ENCODE measurements at places on chromosomes 16 and 17.

DNA sequence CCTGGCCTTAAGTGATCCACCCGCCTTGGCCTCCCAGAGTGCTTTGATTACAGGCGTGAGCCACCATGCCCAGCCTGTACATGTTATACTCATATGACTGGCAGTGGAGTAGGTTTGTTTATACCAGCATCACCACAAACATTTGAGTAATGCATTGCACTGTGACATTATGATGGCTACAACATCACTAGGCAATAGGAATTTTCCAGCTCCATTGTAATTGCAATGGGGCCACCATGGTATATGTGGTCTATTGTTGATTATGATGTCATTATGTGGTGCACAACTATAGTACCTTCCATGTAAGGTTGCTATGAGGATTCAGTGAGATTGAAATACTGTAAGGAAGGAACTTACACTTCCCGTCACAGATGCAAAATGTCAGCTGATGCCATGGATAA lies 168.9 kb downstream of the COPRS start:
- DNase-seq = no peak

DNA sequence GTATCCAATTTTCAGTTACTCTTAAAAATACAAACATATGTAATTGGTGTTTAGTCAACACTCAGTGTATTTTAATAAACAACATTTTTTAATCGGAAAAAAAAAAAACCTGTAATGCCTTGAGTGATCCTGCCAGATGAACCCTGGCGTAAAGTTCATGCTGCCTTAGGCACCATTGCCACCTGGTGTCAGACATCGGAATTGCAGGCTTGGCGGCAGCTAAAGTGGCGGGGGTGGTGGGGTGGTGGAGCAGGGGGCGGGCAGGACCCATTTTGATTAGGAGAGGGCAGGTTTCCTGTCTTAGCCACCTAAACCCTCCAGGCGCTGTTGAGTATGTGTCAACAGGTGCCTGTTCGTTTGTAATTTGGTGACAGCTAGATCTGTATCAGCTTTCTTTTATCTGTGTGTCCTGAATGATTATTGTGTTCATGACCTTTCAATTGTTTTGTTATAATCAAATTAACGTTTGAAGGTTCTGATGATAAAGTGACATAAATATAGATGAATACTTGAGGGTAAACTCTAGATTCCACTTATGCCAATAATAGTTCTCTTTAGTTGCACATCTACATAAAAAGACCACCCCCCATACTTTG lies 588.7 kb downstream of the CDH13 start:
- no peak for DNase-seq

GRCh38 chr17:75061618-75062017 lies 14.6 kb downstream of the KCTD2 start:
- no peak for DNase-seq

GRCh38 chr16:46730801-46731690 lies 17.1 kb downstream of the MYLK3 start:
- no peak for DNase-seq

- DNase-seq = no peak
Observed at GRCh38 chr16:5072334-5073278, 963 bp downstream of the ALG1 start.

- no peak for DNase-seq
Observed at GRCh38 chr16:23206986-23207385, 24.4 kb downstream of the SCNN1G start.

- DNase-seq = no peak
Observed at GRCh38 chr17:77470330-77470786, 329.6 kb downstream of the SEC14L1 start.

- DNase-seq = no peak
Observed at GRCh38 chr17:61414141-61414935, 14.7 kb downstream of the TBX2 start.

All from ovary (tissue), 10 donors.